ENCODE measurements at places on chromosomes 1 and 21.
A peak's percentile ranks its signal among the peaks of the same experiment; 100 is the strongest.

- peaks cover 34% of the 10 kb centered on the region for H3K36me3 ChIP-seq
- H3K4me3 ChIP-seq: no peak overlapping the region
- no peak for DNase-seq
- H3K4me1 ChIP-seq: no peaks in the 10 kb centered on the region
Measured at GRCh38 chr1:31327381-31327780, 30.5 kb downstream of the ZCCHC17 start.

DNA sequence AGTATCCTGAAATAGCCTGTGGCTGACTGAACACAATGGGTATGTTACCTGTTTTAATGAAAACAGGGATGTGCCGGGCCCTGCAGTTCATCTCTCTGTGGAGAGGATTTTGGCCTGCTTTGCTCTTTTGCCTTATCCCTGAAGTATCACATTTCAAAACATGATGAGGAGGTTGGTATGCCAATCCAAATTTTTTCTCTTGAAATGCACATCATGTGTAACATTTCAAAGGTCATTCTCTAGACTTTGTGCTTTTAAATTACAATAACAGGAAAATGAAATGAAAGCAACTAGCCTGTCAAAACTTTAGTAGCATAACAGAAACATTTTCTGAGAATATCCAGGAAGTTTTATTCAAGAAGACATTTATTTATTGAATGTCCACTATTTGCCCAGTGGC, 118.9 kb downstream of the SLC44A5 start:
- H3K36me3 ChIP-seq: no peaks in the 10 kb centered on the region
- H3K4me1 ChIP-seq: no peaks in the 10 kb centered on the region
- H3K27me3 ChIP-seq: no peaks in the 10 kb centered on the region
- no peak for DNase-seq
- H3K27ac ChIP-seq: no peak overlapping the region

GRCh38 chr1:1039145-1039910, 19.4 kb downstream of the AGRN start:
- H3K36me3 ChIP-seq: no peaks in the 10 kb centered on the region
- peaks cover 4% of the 10 kb centered on the region for H3K27me3 ChIP-seq
- H3K27ac ChIP-seq: no peak overlapping the region
- H3K4me3 ChIP-seq: no peak overlapping the region

GRCh38 chr1:228030451-228031201, 23.8 kb downstream of the WNT3A start:
- DNase-seq: peak; percentile 11
- no peak overlapping the region for H3K4me3 ChIP-seq
- no peaks in the 10 kb centered on the region for H3K4me1 ChIP-seq
- no peaks in the 10 kb centered on the region for H3K36me3 ChIP-seq

DNA sequence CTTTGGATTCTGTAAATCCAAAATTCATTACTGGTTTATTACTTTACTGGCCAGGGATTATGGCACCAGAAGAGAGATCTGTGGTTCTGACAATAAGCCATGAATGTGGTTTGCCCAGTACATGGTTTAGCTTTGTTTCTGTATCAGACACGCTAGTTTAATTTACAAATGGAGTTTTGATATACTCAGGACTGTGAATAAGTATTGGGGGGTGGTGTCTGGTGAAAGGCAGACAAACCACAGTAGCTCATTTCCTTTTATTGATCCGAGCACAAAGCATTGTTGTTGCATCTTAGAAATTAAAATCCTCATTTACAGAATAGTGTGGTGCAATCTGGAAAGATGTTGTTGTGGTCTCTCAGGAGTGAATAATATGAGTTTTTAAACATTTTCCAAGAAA, 96.0 kb downstream of the ST6GALNAC3 start:
- H3K27ac ChIP-seq: no peak overlapping the region
- no peaks in the 10 kb centered on the region for H3K27me3 ChIP-seq
- H3K4me1 ChIP-seq: no peaks in the 10 kb centered on the region
- H3K36me3 ChIP-seq: no peaks in the 10 kb centered on the region

DNA sequence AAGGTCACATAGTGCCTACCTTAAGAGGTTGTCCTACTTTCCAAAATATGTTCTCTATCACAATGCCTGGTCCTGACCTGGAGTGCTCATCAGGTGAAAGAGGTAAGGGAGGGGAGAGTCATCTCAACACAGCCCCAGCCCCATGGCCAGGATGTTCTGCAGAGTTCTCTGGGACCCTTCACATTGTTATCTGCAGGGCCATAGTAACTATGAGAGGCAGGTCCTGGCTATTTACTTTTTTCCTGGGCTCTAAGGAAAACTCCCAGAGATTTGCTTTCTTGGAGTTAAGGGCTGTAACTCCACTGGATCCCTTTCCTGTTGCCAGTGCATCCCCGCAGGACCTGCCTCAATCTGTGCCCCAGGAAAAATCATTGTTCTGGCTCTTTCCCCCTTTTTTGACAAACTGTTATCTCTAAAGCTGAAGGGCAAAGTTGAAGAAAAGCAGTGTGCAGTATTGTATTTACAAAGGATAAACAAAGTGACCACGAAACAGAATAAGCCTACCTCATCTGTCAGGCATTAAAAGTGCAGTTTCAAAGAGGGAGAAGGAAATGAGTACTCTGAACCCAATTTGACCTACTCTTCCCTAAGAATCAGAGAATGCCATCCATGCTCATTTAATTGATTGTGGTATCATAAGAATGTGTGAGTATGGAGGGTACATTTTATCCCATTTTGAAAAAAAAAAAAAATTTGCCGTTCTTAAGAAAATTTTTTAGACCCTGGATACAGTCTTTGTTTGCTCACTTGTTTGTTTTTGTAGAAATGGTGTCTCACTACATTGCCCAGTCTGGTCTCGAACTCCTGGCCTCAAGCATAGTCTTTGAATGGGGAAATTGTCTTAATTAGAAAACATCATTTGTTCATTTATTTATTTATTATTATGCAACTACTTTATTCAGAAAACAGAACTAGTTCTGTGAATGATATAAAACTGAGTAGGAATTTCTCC, 149.6 kb downstream of the RHOU start:
- H3K4me1 ChIP-seq: no peaks in the 10 kb centered on the region
- no peak for DNase-seq
- H3K4me3 ChIP-seq: no peak overlapping the region
- no peaks in the 10 kb centered on the region for H3K36me3 ChIP-seq

- H3K27me3 ChIP-seq: no peaks in the 10 kb centered on the region
- no peak overlapping the region for H3K4me3 ChIP-seq
- H3K4me1 ChIP-seq: peaks cover 27% of the 10 kb centered on the region
Measured at GRCh38 chr1:76267631-76268030, 193.1 kb downstream of the ST6GALNAC3 start.

DNA sequence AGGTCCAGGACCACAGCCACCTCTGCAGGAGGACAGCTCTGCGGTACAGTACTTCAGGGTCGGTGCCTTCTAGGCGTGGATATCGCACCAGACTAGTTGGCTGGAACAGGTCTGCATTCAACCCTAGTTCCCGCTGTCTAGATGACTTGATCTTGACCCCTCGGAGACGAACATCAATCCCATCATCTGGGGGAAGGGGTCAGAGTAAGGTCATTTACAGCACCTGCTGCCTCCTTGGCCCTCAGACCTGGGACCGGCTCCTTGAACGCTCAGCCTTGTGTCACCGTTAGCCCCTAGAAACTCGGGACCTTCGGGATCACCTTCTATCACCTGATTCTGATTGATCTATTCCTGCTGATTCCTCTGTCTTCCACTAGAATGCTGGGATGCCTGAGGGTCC, 2.6 kb downstream of the HECTD3 start:
- no peak overlapping the region for H3K4me3 ChIP-seq
- H3K27me3 ChIP-seq: no peaks in the 10 kb centered on the region
- DNase-seq: no peak
- H3K36me3 ChIP-seq: peaks cover 62% of the 10 kb centered on the region
- H3K4me1 ChIP-seq: peaks cover 18% of the 10 kb centered on the region
- no peak overlapping the region for H3K27ac ChIP-seq

DNA sequence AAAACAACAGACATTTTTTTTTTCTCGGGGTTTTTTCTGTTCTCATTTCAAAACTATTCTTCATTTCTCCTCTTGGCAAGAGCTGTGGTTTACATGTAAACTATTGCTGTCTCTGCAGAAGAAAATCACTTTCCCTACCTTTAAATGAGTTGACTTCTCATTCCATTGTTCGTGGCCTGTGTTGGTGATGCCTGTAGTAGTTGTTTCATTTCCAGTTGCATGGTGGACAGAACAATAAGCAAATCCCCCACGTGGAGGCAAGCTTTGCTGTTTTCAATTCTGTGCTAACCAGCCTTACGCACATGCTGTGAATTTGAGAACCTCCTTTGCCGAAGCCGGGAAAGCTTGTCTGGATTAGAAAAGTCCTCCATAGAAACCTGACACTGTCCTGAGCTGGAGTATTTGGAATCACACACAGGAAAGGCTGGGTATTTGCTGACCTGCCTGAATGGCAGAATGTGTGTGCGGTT, 26.2 kb upstream of the MAP3K7CL start:
- no peaks in the 10 kb centered on the region for H3K27me3 ChIP-seq
- no peak for DNase-seq
- no peak overlapping the region for H3K27ac ChIP-seq
- H3K4me3 ChIP-seq: no peak overlapping the region

GRCh38 chr1:178109348-178110143, 15.6 kb downstream of the RASAL2 start:
- DNase-seq: no peak
- no peaks in the 10 kb centered on the region for H3K36me3 ChIP-seq
- no peak overlapping the region for H3K4me3 ChIP-seq
- peaks cover 4% of the 10 kb centered on the region for H3K4me1 ChIP-seq
- no peak overlapping the region for H3K27ac ChIP-seq

- no peak overlapping the region for H3K27ac ChIP-seq
- no peak for DNase-seq
- H3K4me3 ChIP-seq: no peak overlapping the region
- H3K36me3 ChIP-seq: no peaks in the 10 kb centered on the region
- peaks cover 76% of the 10 kb centered on the region for H3K27me3 ChIP-seq
- H3K4me1 ChIP-seq: no peaks in the 10 kb centered on the region
Measured at GRCh38 chr1:181318858-181319235, 164.5 kb upstream of the CACNA1E start.

DNA sequence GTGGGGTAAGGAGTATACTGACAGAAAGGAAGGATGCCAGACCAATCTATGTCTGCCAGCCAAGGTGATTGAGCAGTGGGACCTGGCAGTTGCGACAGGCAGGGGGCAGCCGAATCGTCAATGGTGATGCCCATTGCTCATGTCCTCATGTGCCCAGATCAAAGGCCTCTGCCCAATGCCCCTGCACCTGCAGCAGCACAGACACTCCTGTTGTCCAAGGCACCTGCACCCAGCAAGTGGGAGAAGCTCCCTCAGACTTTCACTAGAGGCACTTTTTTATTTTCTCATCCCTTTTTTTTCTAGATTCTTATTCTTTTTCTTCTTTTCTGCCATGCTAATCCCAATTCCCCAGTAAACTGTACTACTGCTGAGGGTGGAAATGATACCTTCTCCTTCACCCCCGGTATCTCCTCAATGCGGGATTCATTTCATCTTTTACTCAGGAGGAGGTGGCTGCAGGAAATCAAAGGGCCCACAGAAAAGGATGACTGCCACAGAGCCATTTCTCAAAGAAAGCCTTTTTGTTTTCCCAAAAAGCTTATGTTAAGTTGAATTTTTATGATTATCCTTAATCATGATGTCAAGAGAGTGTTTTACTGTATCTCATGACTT, 332.0 kb downstream of the PAPPA2 start:
- no peaks in the 10 kb centered on the region for H3K27me3 ChIP-seq
- no peaks in the 10 kb centered on the region for H3K4me1 ChIP-seq
- no peaks in the 10 kb centered on the region for H3K36me3 ChIP-seq
- no peak overlapping the region for H3K4me3 ChIP-seq
- no peak overlapping the region for H3K27ac ChIP-seq

GRCh38 chr1:25131794-25132193, 100.5 kb downstream of the SYF2 start:
- no peaks in the 10 kb centered on the region for H3K27me3 ChIP-seq
- H3K4me1 ChIP-seq: peaks cover 7% of the 10 kb centered on the region
- H3K36me3 ChIP-seq: no peaks in the 10 kb centered on the region
- no peak overlapping the region for H3K27ac ChIP-seq
- no peak overlapping the region for H3K4me3 ChIP-seq

DNA sequence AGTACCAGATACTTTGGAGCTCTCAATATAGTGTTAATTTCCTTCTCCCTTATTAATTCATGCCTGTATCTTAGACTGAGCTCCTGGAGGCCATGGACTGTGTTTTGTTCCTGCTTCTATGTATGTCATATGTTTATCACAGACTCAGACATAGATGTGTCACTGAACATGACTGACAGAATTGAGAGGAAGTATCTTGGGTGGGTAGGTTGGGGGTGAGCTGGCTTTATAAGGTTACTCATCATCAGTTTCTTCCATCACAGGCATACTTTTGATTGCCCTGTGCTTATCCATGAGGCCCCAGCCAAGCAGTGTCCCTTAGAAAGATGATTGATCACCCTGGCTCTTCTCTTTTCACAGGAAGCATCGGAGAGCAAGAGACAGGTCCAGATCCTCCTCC, 5.6 kb upstream of the SH3D21 start:
- H3K27me3 ChIP-seq: no peaks in the 10 kb centered on the region
- peak overlapping the region; percentile 71 for H3K27ac ChIP-seq
- peaks cover 81% of the 10 kb centered on the region for H3K36me3 ChIP-seq
- H3K4me3 ChIP-seq: no peak overlapping the region

- H3K36me3 ChIP-seq: no peaks in the 10 kb centered on the region
- no peak for DNase-seq
- H3K4me3 ChIP-seq: no peak overlapping the region
- no peak overlapping the region for H3K27ac ChIP-seq
Measured at GRCh38 chr1:75768016-75768415, 18.0 kb upstream of the RABGGTB start.

GRCh38 chr1:247165674-247166073, 6.1 kb downstream of the ZNF124 start:
- no peak for DNase-seq
- no peaks in the 10 kb centered on the region for H3K4me1 ChIP-seq
- H3K4me3 ChIP-seq: no peak overlapping the region
- no peaks in the 10 kb centered on the region for H3K27me3 ChIP-seq

DNA sequence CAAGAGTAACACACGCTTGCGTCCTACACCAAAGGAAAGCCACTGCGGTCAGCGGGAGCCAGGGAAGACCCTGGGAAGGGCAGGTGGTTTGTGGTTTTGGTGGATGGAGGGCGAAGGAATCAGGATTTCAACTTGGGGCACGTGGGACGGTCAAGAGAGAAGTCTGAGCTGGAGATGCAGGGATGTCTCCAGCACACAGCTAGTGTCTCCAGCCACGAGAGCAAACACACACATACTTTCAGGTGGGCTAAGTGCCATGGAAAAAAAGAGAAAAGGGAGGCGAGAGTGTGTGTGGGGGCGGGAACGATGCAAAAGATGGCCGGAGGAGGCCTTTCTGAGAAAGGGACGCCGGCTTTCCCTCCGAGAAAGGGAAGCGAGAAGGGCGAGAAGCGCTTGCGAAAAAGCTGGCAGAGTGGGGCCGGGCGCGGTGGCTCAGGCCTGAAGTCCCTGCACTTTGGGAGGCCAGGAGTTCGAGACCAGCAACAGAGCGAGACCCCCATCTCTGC, 1.4 kb upstream of the SRRM1 start:
- peaks cover 9% of the 10 kb centered on the region for H3K36me3 ChIP-seq
- H3K27ac ChIP-seq: peak overlapping the region; percentile 100
- H3K27me3 ChIP-seq: no peaks in the 10 kb centered on the region

All from left lung (tissue), 14 donors.